ENCODE measurements at places on chromosomes 1 and 21. TPM values are rescaled to one million over a fixed set of nuclear protein-coding genes. Genes with fewer than 3 reads are reported as not detected.
A peak's percentile ranks its signal among the peaks of the same experiment; 100 is the strongest.

The PADI4 gene
- total RNA-seq = 1.8 TPM

The RGS13 gene
- total RNA-seq = not detected

The KDM5B gene
- total RNA-seq = 60.3 TPM

The ZBTB7B gene
- 26.3 TPM for total RNA-seq

The GJA8 gene
- not detected for total RNA-seq

The BATF3 gene
- total RNA-seq = 61.3 TPM

The UBL4B gene
- not detected for total RNA-seq

- peak; percentile 27 for DNase-seq
- no peaks in the 10 kb centered on the region for H3K27me3 ChIP-seq
- H3K27ac ChIP-seq = no peak overlapping the region
- no peaks in the 10 kb centered on the region for H3K36me3 ChIP-seq
- no peaks in the 10 kb centered on the region for H3K4me1 ChIP-seq
Measured at GRCh38 chr1:154574716-154575115, 7.1 kb downstream of the CHRNB2 start.

DNA sequence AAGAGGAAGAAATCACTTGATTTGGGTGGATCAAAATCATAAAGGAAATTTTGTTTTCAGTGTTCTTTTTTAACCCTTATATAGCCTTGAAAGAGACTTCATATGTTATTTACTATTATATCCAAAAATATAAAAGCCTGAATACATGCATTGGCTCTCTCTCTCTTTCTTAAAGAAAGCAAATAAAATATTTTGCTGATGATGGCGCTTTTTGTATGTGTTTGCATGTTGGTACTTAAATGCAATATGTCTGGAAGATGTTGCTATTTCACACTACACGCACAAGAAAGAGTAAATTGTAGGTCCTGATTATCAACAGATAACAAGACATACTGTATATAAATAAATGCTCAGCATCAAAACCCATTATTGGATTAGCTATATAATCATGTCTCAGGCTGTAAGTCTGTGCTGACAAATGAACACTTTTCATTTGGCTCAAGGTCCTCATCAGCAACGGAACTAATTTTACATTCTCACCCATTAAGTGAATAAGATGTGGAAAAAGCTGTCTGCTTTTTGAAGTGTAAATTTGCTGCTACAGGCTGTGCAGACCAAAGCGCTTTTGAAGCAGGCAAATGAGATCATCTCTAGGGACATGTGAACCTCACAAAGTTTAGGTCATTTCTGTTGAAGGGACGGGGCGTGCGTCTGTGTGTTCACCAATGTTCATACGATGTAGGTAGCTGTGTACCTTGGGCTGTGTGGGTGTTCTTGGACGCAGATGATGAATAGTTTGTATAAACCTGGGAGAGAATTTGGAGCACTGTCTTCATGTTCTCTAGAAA lies 122.4 kb upstream of the LMO4 start:
- peaks cover 45% of the 10 kb centered on the region for H3K27me3 ChIP-seq
- no peak overlapping the region for H3K27ac ChIP-seq
- DNase-seq = no peak
- H3K4me1 ChIP-seq = peaks cover 12% of the 10 kb centered on the region
- H3K4me3 ChIP-seq = no peak overlapping the region

GRCh38 chr21:35136586-35137219 lies 87.6 kb upstream of the RUNX1 start:
- no peaks in the 10 kb centered on the region for H3K36me3 ChIP-seq
- H3K4me3 ChIP-seq = no peak overlapping the region
- no peak for DNase-seq
- H3K27ac ChIP-seq = no peak overlapping the region
- peaks cover 35% of the 10 kb centered on the region for H3K4me1 ChIP-seq
- no peaks in the 10 kb centered on the region for H3K27me3 ChIP-seq

- DNase-seq = no peak
- no peaks in the 10 kb centered on the region for H3K27me3 ChIP-seq
- no peaks in the 10 kb centered on the region for H3K4me1 ChIP-seq
Measured at GRCh38 chr1:233025567-233025966, 75.2 kb downstream of the NTPCR start.

DNA sequence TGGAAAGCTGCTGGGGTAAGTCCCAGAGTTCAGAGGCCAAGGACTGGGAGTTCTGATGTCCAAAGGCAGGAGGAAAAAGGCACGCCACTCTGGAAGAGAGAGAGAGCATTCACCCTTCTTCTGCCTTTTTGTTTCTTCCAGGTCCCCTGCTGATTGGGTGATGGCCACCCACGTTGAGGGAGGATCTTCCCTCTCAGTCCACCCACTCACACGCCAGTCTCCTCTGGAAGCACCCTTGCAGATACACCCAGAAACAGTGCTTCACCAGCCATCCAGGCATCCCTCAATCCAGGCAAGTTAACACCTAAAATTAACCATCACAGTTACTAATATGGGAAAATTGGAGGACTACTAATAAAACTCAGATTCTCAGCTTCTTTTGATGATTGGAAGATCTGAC lies 66.1 kb upstream of the PARP1 start:
- H3K27me3 ChIP-seq = peaks cover 1% of the 10 kb centered on the region
- peaks cover 6% of the 10 kb centered on the region for H3K4me1 ChIP-seq
- no peak for DNase-seq
- no peak overlapping the region for H3K27ac ChIP-seq
- H3K4me3 ChIP-seq = no peak overlapping the region

DNA sequence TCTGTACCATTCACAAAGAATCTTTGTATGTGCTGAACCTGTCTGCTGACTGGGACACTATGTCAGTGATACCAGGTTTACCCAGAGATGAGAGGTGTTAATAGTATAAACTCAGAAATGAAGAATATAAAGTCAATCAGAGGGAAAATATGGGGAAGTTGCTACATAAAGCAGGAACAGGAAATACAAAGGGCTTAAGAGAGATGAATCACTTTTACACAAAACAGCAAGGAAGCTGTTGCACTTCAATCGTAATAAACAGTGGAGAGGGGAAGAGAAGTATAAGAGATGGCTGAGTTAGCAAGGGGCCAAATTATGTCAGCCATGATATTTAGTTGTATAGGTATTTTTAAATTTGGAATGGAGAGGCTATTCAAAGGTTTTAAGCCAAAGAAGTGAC lies 890.2 kb upstream of the NCAM2 start:
- no peak for DNase-seq
- H3K36me3 ChIP-seq = no peaks in the 10 kb centered on the region
- no peaks in the 10 kb centered on the region for H3K27me3 ChIP-seq

DNA sequence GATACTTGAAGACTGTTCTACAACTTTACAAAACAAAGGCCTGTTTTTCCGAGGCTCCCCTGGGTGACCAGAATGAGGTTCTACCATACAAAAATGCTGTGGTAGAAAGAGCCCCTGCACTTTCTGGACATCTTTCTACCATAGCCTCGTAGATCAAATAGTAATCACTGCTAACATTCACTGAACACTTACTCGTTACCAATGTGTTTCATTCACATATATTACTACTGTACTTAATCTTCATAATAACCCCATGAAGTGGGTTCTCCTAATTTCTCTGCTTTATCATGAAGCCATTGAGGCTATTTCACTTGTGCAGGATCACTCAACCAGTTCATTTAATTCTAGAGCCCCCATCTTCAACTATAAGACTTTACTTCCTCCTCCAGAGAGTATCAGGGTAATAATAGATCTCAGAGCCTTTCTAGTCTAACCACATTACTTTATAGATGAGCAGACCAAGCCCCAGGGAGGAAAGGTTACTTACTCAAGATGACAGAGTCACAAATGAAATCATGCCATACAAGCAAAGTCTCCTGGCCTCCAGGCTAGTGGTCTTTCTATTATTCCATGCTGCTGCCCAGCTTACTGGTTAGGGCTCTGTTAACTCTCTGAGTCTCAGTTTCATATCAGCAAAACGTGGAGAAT lies 46.7 kb upstream of the OSBPL9 start:
- no peak for DNase-seq
- H3K36me3 ChIP-seq = no peaks in the 10 kb centered on the region
- H3K4me1 ChIP-seq = peaks cover 37% of the 10 kb centered on the region
- no peaks in the 10 kb centered on the region for H3K27me3 ChIP-seq
- H3K27ac ChIP-seq = peak overlapping the region; percentile 90
- no peak overlapping the region for H3K4me3 ChIP-seq

DNA sequence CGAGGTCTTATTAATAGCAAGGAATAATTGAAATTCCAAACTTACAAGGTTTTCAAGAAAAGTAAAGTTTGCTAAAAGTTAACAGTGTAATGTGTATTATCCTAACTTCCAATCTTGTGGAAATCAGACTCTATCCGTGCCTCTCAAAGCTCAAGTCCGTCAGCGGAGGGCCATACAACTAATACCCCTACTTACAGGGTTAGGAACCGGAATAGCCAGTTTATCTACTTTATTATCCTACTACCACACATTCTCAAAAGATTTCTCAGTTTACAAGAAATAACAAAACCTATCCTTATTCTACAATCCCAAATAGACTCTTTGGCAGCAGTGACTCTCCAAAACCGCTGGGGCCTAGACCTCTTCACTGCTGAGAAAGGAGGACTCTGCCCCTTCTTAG lies 457.8 kb downstream of the PTPRC start:
- no peaks in the 10 kb centered on the region for H3K36me3 ChIP-seq
- no peak for DNase-seq
- peaks cover 2% of the 10 kb centered on the region for H3K4me1 ChIP-seq
- no peak overlapping the region for H3K4me3 ChIP-seq
- H3K27me3 ChIP-seq = no peaks in the 10 kb centered on the region

GRCh38 chr1:24756395-24756794 lies 11.1 kb downstream of the CLIC4 start:
- no peak for DNase-seq
- H3K27me3 ChIP-seq = no peaks in the 10 kb centered on the region
- no peaks in the 10 kb centered on the region for H3K36me3 ChIP-seq
- H3K4me3 ChIP-seq = no peak overlapping the region

DNA sequence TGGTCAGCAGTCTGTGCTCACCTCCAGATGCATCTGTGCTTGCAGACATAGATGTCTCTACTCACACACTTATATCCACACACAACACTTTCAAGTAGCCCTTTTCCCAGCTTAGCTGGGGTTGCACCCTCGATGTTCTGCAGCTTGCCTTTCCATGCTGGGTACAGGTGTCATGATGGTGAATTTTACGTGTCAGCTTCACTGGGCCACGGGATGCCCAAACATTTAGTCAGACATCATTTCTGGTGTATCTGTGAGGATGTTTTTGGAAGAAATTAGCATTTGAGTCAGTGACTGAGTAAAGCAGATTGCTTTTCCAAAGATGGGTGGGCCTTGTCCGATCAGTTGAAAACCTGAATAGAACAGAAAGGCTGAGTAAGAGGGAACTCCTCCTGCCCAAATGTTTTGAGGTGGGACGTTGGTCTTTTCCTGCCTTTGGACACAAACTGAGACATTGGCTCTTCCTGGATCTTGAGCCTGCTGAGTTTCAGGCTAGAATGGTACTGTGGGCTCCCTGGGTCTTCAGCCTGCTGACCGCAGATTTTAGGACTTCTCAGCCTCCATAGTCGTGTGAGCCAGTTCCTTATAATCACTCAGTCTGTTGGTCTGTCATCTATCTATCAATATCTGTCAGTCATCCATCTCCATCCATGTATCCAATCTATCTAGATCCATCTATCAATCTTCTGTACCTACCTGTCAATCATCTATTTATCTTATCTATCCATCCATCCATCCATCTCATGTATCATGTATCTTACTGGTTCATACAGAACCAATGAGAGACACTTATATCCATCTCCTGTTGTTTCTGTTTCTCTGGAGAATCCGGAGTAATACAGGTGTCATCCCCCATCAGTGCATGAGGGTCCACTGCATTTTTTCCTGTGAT lies 12.7 kb upstream of the OBSCN start:
- H3K36me3 ChIP-seq = peaks cover 19% of the 10 kb centered on the region
- H3K4me3 ChIP-seq = no peak overlapping the region
- H3K4me1 ChIP-seq = no peaks in the 10 kb centered on the region
- no peaks in the 10 kb centered on the region for H3K27me3 ChIP-seq
- no peak overlapping the region for H3K27ac ChIP-seq

GRCh38 chr1:9352377-9353134 lies 59.9 kb downstream of the SPSB1 start:
- H3K4me3 ChIP-seq = no peak overlapping the region
- H3K27me3 ChIP-seq = no peaks in the 10 kb centered on the region
- H3K27ac ChIP-seq = no peak overlapping the region
- H3K4me1 ChIP-seq = no peaks in the 10 kb centered on the region
- no peaks in the 10 kb centered on the region for H3K36me3 ChIP-seq
- DNase-seq = no peak

- H3K4me1 ChIP-seq = peaks cover 30% of the 10 kb centered on the region
- H3K4me3 ChIP-seq = no peak overlapping the region
- H3K27me3 ChIP-seq = no peaks in the 10 kb centered on the region
- peak overlapping the region; percentile 69 for H3K27ac ChIP-seq
Measured at GRCh38 chr1:211843018-211843417, 12.5 kb upstream of the LPGAT1 start.

DNA sequence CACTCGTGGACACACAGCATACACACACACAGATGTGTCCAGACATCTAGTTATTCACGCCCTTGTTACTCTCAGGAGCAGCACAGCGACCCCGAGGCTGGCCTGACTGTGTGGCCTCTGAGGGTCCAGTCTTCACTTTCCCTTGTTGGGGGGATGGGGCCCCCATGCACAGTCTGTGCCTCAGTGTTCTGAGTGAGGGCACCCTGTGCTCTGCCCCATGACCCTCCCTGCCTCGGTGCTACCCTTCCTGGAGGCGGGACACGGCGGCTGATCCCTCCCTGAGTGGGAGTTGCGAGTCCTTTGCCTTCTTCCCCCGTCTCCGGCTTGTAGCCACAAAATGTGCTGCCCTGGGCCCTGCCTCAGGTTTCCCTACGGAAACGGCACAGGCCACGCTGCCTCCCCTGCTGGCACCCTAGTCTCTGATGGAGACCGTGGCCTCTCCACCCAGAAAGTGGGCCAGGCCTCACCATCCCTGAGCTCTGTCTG lies 8.6 kb downstream of the CSTB start:
- H3K36me3 ChIP-seq = peaks cover 6% of the 10 kb centered on the region
- DNase-seq = no peak
- no peaks in the 10 kb centered on the region for H3K27me3 ChIP-seq
- peaks cover 4% of the 10 kb centered on the region for H3K4me1 ChIP-seq
- no peak overlapping the region for H3K4me3 ChIP-seq
- no peak overlapping the region for H3K27ac ChIP-seq

DNA sequence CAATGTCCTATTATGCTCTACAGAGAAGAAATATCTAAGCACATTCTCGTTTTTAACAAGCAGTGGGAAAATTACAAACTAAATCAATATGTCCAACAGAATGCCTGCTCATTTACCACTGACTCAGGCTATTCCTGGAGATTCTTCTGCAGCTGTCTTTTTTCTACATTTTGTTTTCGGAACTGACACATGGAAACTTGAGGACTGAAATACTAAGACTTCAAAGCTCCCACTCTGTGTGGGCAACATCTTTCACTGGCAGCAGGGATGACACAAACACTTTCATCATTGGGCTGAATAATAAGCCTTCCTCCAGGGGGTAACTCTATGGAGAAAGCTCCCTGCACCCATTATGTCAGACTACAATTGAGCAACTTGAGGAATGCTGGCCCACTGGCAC lies 175.5 kb upstream of the NCAM2 start:
- no peak for DNase-seq
- H3K4me3 ChIP-seq = no peak overlapping the region
- H3K27ac ChIP-seq = no peak overlapping the region

- no peaks in the 10 kb centered on the region for H3K27me3 ChIP-seq
- DNase-seq = no peak
- H3K4me1 ChIP-seq = no peaks in the 10 kb centered on the region
- peaks cover 3% of the 10 kb centered on the region for H3K36me3 ChIP-seq
- H3K4me3 ChIP-seq = no peak overlapping the region
Measured at GRCh38 chr1:93328809-93329760, 16.6 kb upstream of the DR1 start.
